ENCODE measurements at places on chromosomes 1 and 21.

DNA sequence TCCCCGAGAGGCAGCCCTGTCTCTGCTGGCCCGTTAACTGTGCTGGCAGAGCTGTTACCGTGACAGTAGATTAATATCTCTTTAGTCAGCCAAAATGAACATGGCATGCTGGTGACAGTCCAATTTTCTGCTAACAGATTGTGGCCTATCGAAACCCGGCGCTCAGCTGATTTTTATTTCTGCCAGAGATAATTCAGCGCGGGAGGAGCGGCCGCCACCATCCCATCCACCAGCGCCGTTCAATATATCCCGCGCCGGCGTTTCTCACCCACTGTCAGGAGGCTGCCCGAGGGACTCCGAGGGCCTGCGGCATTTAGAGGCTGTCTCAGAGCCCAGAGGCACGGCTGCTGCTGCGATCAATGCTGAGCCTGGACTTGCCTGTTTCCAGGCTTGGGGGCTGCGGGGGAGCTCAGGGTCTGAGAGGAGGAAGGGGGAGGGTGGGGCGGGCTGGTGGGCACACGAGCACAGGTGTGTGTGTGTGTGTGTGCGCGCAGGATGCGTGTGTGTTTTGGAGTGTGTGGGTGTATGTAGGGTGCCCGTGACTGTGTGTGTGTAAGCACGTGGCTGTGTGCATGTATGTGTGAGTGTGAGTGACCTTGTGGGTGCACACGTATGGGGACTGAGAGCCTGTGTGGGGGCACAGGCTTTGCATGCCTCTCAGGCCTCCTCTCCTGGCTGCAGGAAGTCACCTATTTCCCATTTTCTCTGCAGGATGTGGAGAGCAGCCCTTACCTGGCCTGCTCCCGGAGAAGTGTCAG lies 109.7 kb upstream of the ACTRT2 start:
- no peak for DNase-seq

DNA sequence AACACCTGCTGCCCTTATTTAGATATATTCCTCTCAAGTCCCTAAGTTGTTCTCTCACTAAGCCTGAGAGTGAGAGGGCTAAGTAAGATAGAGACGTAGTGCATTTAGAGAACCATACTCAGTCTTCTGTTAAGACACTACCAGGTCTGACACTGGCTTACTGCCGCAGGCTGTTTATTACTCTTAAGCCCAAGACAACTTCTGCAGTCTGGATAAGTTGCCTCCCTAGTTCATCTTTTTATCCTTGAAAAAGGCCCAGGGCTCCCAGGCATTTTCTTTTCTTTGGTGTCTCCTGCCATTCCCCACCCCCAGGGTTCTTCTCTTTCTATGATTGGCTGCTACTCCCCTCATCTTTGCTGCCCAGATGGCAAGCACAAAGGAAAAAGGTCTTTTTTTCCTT lies 38.7 kb downstream of the CACHD1 start:
- no peak for DNase-seq

DNA sequence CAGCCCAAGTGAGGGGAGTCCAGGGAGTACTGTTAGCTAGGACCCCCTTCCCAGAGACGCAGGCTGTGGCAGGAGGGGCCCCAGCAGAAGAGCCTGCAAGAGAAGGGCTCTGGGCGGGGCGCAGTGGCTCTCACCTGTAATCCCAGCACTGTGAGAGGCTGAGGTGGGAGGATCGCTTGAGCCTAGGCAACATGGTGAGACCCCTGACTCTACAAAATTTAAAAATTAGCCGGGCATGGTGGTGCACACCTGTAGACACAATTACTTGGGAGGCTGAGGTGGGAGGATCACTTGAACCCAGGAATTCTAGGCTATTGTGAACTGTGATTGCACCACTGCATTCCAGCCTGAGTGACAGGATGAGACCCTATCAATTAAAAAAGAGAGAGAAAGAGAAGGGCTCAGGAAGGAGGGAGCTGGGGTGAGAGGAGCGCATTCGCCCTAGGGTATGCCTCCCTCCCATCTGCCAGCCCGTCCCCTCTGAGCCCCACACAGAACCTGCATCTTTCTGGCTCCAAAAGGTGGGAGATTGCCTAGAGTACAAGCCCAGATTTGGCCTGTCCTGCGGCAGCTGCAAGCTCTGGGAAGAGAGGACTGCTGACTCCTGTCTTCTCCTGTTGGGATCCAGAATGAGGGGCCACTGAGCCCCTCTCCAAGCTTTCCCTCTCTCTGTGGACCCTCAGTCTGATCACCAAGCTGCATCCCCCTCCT lies 3.6 kb downstream of the KCNQ4 start:
- DNase-seq, result no peak

DNA sequence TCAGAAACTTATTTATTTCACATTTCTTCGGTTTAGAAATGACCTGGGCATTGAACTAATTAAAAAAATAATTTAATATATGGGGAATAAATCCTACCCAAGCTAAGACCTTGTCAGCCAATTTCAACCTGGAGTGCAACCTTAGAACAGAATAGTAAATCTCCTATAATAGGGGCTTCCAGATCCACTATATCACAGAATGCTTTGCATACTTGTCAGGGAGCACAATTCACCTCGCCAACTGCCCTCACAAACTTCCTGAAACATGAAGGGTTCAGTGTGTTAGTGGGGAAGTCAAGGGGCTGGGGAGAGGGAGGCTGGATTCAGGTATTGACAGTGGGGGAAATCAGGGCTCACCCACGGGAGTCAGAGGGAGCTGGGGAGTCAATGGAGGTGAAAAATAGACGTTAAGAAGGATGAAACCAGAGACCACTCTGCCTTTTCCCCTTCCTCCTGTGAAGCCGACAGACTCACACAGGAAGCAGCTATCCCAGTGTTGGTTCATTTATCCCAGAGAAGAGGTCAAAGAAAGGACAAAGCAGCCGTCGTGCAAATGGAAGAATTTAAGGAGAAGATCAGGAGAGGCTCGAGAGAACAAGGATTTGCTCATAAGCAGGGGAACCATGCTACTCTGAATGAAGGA lies 453.3 kb downstream of the NUF2 start:
- no peak for DNase-seq

DNA sequence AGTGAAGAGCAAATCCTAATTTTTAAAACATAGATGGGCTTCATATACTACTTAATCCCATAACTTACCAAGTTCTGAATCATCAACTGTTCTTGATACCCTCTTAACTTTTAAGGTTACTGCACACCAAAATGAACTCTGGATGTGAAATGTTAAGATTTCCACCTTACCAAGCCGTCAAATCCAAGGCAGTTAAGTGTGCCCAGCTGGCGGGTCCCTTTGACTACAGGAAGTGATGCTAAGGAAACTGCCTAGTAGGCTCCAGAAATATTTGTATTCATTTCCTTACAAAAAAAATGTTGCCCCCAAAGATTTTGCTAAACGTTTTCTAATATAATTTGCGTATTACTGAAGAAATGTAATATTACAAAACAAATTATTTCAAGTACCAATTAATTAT lies 10.7 kb downstream of the NRIP1 start:
- DNase-seq, result no peak

DNA sequence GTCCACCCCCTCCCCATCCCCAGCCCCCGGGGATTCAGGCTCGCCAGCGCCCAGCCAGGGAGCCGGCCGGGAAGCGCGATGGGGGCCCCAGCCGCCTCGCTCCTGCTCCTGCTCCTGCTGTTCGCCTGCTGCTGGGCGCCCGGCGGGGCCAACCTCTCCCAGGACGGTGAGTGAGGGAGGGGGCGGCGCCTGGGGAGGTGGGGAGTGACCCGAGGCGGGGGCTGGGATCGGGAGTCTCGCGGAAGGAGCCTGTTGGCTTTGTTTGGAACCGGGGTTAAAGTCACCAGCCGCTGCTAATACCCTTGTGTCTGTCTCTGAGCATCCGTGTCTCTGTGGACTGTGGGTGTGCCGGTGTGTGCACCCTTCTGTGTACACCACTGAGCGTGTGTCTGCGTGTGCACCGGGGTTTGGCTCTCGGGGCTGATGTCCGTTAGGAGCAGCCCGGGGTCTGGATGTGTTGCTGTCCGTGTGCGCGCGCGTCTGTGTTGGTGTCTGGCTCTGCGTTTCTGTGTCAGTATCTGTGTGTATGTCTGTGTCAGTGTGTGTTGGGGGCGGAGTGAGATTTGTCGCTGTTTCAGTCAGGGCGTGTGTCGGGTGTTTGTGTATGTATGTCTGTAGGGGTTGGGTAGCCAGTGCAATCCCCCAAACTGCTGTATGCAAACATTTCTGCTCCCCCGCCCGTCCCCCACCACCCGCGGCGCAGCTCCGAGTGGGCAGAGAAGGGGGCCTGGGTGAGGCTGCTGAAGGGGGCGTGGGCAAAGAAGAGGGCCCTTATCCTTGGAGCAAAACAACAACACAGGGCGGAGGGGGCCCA lies 480 bp downstream of the CADM3 start:
- peak; percentile 16 for DNase-seq

GRCh38 chr1:43990271-43991199 lies 864 bp upstream of the CCDC24 start:
- no peak for DNase-seq

DNA sequence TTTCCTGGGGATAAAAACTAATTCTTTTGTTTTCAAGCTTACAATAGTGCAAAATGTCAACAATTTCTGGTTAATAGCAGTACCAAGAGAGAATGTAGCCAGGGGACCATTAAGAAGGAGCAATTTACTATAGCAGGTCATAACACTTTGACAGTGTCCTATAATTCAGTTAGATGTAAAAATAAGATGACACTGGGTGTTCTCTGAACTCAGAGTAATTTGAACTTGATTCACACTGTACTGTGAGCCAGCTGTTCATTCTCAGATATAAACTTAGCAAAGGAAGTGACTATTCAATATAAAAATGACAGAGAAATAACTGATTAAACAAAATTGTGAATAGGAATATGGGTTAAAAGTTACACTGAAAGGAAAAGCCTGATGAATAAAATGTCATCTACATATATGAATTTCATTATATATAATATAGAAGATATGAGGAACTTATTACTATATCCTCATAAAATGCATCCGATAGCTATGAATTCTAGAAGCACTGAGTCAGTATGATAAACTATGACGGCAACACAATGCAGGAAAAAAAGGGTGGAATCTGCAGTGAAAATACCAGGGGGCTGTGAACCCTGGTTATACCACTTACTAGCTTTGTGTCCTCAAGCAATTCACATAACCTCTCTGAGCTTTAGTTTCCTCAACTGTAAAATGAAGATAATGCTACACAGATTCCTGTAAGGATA lies 135.9 kb downstream of the ACBD6 start:
- no peak for DNase-seq

- no peak for DNase-seq
These were observed 4.7 kb upstream of the SLC19A1 start for GRCh38 chr21:45546636-45547544.

- DNase-seq, result no peak
These were observed 31.8 kb downstream of the C1orf87 start for GRCh38 chr1:60041783-60042182.

DNA sequence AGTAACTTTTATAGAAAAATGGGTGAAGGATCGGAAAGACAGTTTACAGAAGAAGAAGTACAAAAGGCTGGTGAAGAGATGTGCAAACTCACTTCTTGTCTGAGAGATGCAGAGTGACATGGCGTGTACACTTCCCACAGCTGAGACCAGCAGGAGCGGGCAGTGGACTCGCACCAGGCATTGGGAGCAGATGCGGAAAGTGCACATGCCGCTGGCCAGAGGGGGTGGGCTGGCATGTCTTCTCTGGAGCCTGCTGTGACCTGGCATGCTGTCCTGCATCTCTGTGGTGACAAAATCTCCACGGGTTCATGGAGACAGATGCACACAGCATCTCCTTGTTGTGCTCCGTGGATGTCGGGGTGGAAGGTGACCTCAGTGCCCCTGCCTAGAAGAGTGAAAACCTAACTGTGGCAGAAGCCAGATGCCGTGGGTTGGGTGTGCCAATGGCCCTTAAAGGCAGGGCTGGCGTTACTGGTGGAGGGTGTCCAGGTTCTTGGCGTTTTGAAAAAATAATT lies 128.6 kb upstream of the COL6A1 start:
- DNase-seq, result no peak

DNA sequence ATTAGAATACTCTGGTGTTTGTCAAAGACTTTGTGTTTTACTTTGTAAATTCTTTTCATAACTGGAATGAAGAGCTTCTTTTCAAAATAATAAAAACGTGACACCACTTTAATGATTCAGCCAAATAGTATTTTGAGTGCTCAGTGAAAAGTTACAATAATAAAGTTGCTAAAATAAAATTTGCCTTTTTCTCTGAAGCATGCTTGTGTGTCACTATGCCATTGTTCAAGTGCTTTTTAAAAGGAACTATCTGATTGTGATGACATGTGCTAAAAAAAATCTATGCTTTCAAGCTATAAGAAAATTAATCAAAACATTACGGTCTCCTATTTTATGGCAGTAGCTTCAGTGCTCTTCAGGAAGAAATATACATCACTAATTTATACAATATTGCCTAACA lies 1290.5 kb upstream of the B3GALT2 start:
- no peak for DNase-seq

GRCh38 chr1:101308935-101309333 lies 72.1 kb downstream of the S1PR1 start:
- no peak for DNase-seq

GRCh38 chr1:73980324-73981040 lies 217.5 kb downstream of the LRRIQ3 start:
- DNase-seq, result no peak

- no peak for DNase-seq
These were observed 7.5 kb downstream of the ELF3 start for GRCh38 chr1:202017749-202018467.

- no peak for DNase-seq
These were observed 322.2 kb upstream of the BEND5 start for GRCh38 chr1:49098866-49099265.

DNA sequence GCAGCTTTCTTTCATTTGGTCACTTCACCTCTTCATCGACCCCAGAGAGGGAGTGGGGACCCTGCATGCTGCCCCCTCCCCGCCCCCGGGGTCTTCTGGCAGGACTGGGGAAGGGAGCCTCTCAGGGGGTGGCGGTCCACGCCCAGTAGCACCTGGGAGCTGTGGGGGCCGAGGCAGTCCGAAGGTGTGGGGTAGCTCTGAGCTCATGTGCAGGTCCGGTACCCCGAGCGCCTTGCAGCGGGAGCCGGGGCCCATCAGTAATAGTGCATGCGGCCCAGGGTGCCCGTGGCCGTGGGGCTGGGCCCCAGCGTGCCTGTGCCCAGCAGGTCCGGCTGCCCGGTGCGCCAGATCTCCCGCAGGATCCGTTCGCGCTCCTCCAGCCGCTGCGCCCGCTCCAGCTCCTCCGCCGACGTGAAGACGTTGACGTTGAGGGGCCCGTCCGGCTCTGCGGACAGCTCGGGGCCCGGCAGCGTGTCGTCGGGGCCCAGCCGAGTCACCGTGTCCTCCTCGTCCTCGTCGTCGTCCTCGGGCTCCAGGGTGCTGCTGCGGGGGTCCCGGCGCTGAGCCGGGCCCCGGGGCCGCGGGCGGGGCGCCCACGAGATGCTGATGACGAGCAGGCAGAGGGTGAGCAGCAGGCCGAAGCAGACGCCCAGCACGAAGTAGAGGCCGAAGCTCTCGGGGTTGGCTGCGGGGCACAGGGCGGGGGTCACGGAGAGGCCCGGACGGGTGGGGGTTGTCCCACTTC lies 1.2 kb downstream of the EVA1B start:
- no peak for DNase-seq

GRCh38 chr1:97936976-97937375 lies 16.1 kb upstream of the DPYD start:
- DNase-seq, result no peak

GRCh38 chr1:67532452-67533216 lies 102.4 kb upstream of the SERBP1 start:
- DNase-seq, result peak; percentile 77

GRCh38 chr1:11053758-11054137 lies 6.1 kb downstream of the SRM start:
- peak; percentile 33 for DNase-seq

Measured in hematopoietic multipotent progenitor cell treated with erythropoietin and hydrocortisone succinate and interleukin-3 and kit ligand, for 8 days (in vitro differentiated cells).